ENCODE measurements at places on chromosomes 3 and 15.

GRCh38 chr15:93360976-93361375 is 272.0 kb upstream of the RGMA start:
- DNase-seq: no peak

GRCh38 chr3:175266478-175266877 is 407.3 kb downstream of the NAALADL2 start:
- no peak for DNase-seq

- no peak for DNase-seq
Measured at GRCh38 chr3:184737641-184738505, 26.0 kb upstream of the MAGEF1 start.

DNA sequence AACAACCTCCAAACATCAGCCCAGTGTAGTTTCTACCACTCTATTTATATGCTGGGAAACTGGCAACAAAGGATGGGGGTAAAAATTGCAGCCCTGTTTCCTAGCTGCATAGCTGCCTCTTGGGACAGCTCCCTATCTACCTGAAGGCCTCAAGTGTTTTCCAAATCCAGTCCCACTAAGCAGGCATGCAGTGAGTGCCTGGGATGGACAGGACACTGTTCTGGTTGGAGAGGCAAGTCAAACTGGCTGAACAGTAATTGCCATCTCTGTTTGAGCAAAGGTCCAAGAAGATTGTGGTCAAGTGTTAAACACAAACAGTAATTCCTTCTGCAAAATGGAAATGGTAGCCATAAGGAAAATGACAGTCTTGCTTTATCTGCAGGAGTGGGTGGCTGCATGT is 125.4 kb downstream of the FMN1 start:
- DNase-seq: no peak

DNA sequence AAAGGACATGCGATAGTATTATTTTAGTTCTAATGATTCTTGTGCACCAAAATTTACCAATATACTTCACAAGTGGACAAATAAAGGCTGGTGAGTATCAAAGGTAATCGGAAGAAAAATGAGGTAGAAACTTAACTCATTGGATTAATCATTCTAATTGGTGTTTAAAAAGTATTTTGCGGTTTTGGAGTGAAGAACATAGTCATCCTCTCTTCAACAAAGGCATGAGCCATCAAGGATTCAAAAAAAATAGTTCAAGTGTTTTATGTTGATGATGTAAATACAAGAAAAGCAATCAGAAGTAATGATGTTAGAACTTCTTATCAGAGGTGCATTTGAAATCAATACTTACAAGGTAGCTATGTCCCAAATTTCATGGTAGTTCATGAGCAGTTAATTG is 221.5 kb downstream of the P3H2 start:
- no peak for DNase-seq

- DNase-seq: no peak
Measured at GRCh38 chr3:173826416-173826815, 428.9 kb downstream of the NLGN1 start.

- no peak for DNase-seq
Measured at GRCh38 chr3:153693207-153693606, 428.0 kb upstream of the ARHGEF26 start.

GRCh38 chr15:39171944-39172368 is 408.9 kb upstream of the THBS1 start:
- DNase-seq: peak; percentile 84

DNA sequence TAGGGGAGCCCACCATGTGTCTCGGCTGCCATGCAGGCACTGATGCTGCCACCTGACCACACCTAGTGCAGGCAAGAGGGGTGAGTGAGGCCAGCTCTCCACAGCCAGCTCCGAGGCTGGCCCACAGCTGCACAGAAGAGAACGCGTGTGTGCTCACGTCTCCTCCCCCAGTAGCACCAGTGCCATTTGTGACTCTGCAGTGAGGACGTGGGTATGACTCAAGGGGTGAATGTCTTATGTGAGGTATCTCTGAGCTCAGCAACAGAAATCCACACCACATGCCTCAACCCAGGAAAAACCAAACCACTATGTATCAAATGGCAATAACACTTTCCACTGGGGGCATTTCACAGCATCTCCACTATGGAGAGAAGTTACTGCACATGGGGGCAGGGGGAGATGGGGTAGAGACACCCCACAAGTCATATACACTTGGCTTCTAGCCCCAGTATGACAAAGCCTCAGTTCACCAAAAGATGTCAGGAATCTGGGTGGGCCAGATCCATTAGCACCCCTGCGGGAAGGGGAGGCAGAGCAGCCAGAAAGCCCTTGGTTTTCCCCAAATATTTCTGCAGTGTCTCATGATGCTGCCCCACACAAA is 87.6 kb downstream of the LRIG1 start:
- DNase-seq: no peak

- DNase-seq: no peak
Measured at GRCh38 chr3:123282461-123282860, 80.7 kb downstream of the SEC22A start.

GRCh38 chr15:58294681-58295254 is 137.0 kb upstream of the LIPC start:
- peak; percentile 29 for DNase-seq

DNA sequence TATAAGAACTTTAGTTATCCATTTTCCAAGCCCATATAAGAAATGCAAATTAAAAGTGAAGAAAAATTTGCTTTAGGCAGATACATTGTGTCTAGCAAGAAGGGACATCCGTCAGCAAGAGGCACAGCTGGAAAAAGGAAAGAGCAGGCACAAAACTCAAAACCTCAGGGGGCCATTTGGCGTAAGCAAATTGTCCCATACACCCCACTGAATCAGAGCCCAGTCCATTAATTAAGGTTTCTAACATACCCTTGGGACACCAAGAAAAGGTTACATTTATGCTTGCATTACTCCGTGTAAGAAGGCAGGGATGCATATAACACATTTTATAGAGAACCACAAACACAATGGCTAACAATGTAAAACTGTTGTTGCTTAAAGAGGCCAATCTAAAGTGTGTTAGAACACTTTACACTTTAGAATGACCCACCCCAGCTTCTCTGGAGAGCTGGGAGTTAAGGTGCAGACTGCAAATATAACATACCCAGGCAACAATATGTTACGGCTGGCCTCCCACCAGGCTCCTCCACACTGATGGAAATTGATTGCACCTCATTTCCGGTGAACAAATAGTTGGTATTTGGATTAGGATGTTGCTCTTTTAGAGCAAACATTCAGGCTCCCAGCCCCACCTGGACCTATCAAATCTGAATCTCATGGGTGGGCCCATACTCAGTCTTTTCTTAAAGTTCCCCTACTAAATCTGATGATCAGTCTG is 23.2 kb downstream of the SEMA5B start:
- DNase-seq: no peak

GRCh38 chr3:19632099-19633074 is 301.6 kb downstream of the EFHB start:
- DNase-seq: no peak

DNA sequence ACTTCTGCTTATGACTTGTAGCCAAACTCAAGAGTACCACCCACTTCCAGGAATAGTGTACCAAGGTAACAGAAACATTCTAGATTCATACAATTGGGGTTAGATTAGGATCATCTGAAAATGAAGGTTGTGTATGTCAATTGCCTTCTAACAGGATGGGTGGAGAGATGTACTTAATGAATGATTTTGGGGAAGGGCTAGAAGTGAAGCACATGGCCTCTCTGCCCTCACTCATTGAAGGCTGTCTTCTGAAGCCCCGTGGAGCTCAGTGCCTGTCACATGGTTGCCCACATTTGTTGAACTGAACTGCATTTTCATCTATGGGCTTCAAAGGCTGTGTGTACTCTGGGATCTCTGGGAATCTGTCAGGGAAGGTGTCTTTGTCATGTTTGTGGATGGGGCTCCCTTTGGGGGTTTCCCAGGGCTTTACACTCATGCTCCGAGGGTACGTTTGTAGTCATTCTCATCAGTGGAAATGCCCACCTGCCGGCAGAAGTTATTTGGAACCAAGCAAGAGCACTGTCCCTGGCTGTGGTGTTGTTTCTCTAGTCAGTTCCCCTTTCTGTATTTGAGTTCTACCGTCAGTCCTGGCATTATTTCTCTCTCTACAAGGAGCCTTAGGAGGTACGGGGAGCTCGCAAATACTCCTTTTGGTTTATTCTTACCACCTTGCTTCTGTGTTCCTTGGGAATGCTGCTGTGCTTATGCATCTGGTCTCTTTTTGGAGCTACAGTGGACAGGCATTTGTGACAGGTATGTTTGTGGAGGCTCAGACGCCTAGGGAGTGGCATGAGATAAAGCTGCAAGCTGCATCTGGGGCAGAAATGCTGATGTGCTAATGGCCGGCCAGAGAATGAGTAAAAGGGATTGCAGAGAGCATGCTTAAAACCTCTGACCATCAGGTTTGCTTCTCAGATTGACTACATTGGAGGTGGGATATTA is 22.4 kb downstream of the CD86 start:
- no peak for DNase-seq

- no peak for DNase-seq
Measured at GRCh38 chr15:22992024-22992326, 11.8 kb upstream of the CYFIP1 start.

DNA sequence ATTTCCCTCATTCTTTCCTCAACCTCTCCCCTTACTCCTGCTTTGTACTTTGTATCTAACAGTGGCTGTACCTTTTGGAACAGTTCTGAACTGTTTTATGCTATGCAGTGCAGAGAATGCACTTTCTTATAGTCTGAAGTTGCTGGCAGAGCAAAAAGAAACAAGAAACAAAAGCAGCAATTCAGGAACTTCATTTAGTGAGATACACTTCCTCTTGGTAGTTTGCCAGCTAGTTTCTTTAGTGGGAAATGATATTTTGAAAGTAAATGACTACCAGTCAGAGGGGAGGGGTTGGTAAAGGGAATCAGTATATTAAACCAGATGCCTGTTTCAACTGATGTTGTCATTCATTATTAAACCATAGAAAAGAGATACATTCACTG is 55.0 kb upstream of the CHD2 start:
- no peak for DNase-seq

GRCh38 chr3:61524933-61525332 is 36.4 kb upstream of the PTPRG start:
- no peak for DNase-seq

GRCh38 chr15:66614951-66615760 is 49.4 kb upstream of the LCTL start:
- DNase-seq: no peak

DNA sequence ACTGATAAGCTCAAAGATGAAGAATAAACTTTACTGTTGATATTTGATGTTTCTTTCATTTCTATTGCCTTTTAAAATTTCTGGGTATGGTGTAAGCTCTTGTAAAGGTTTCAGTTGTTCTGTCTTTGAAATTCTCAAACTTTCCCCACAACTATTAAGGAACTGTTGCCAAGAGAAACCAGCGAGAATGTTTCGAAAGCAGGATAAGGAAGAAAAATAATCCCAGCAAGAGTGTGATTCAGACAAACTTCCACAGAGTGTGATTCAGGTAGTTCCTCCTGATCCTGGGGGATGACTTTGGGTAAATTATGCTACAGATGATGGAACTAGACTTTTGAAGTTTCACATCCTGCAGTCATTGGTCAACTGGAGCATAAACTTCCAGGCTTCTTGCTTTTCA is 632.0 kb downstream of the NSUN3 start:
- no peak for DNase-seq

DNA sequence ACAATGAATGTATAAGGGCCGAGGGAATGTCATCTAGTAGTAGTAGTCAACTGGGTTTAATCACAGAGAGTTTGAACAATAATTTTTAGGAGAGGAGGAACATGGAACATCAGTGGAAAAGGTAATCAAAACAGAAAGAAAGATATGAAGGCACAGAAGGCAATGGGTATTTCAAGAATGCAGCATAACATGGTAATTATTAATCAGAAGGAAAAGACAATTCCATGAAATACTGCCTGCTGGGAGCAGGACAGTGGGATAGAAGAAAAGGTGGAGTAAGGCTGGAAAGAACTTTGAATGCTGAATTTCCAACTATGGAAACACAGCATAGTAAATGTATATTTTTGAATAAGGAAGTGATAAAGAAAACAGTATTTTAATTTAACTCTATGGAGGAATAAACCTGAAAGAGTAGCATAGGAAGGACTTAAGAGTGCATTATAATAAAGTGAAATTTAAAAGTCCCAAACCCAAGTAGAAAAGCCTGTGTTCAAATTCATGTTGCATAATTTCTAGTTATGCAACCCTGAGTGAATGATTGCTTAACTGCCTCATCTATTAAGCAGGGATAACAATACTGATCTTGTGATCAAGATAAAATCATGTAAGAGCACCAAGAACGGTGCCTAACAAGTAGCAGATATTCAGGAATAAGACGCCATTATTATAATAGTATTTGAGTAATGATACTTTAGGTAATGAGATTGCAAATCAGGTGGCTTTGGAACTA is 357.7 kb downstream of the TBC1D5 start:
- no peak for DNase-seq

GRCh38 chr3:79415356-79415755 is 352.4 kb downstream of the ROBO1 start:
- DNase-seq: no peak

- DNase-seq: no peak
Measured at GRCh38 chr15:32690941-32691688, 26.7 kb upstream of the GREM1 start.

DNA sequence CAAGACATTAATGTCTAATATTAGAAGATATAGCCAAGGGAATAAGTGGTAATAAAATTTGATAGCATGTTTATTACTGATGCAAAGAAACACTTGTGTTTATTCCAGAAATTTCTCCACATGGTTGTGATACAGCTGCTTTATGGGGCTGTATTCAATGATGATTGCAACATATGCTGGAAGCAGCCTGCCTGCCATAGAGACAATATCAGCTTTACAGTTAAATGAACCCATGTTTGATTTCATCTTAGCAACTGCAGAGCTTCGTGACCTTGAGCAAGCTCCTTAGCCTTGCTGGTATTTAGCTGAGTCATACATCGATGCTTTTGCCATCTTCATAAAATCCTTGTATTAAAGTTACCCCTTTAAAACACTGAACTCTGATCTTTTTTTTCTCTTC is 168.1 kb upstream of the STAC start:
- DNase-seq: no peak

GRCh38 chr15:25582886-25583285 is 144.1 kb upstream of the UBE3A start:
- DNase-seq: no peak

DNA sequence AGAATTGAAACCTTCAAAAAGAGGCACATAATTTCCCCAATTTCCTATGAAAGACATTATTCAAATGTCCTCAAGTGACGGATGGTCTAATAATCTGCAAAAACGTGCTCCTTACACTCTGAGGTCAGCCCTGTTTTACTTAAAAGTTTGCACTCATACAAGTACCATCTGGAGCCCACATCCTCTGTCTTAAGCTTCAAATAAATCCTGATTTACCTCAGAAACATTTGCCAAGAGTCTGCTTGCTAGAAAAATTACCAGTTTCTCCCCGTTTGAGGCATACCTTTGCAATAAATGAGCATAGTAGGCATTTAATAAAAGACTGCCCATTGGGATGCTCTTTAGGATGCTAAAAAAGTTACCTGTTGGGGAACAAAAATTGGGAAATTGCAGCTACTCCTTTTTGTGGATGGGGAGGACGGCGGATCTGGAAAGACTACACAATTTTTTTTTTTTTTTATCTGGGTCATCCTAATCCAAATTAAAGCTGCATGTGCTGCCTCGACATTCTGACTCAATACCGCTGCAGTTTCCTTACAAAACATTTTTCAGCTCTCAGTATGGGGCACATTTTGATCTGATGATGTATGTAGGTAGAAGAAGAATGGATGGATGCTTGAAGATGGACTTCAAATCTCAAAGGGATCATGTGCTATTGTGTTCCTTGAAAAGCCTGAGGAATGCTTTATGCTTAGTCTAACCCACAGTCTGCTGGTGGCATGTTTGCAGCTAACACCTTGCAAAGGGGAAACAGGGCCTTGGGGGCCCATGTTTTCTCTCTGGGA is 233.7 kb upstream of the ADAMTS9 start:
- DNase-seq: no peak

- DNase-seq: no peak
Measured at GRCh38 chr15:89321521-89322410, 12.9 kb downstream of the POLG start.
